ENCODE measurements at places on chromosomes 6 and 20. TPM values are rescaled to one million over a fixed set of nuclear protein-coding genes. Genes with fewer than 3 reads are reported as not detected.

- DNase-seq, result no peak
Measured at GRCh38 chr20:37734228-37734985, 40.6 kb downstream of the CTNNBL1 start.

ADGRB3 gene
- polyA plus RNA-seq, result not detected

DNA sequence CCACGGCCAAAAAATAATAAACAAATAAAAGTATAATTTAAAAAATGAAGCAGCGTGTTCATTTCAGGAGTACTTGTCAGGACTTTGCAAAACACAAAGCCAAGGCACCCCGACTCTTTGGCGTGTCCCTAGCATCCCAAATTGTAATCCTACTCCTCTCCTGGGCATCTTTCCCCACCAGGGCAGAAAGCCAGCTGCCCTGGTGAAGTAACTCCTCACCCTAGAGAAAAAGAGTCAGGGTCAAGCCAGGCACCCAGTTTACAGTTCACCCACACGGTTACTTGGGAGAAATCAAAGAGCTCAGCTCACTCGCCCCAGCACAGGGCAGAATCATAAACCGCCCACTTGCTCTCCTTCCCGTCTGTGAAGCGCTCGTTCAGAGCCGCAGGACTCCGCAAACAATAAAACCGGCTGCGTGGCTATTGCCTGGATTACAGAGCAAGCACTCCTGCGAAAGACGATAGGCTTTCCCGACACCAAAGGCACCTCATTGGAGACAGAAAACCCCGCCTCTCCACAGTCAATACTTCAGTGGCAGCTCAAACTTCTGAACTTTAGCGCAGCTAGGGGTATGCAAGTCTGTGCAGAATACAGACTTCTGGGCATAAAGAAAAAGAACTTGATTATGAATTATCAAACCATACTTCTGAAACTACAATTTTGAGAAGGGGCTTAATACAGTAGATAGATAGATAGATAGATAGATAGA lies 73.0 kb upstream of the NHSL1 start:
- DNase-seq, result no peak

DNA sequence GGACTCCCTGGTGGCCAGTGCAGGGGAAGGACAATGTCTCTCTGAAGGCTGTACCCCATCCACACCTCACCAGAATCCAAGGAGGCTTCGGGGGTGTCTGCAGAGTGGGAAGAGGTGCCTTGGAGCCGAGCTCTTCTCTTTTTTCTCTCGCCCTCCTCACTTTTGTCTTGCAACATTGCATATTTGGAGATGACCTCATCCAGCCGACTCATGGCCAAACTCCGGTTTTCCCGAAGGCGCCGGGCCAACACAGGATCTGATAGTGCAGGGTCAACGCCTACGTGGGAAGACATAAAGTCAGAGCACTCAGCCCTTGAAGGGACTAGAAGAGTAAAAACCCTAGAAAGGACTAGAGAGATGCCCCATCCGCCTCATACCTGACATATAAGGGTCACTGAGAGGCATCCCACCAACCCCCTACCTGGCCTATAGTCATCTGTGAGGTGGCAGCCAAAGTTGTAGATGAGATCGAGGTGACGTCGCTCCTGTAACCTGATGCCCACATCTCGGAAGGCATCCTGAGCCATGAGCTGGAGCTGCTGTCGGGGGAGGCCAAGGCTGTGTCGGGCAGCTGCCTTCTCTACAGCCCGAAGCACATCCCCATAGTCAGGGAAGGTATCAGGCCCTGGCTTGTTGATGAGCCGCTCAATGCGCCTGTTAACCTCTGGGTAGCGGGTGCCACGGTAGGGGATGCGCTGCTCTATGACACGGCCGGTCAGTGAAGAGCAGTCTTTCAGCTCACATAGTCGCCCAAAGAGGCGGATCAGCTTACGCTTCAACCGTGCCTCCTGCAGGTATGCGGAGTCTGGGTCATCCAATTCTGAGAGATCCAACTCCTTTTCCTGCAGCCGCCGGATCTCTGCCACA lies 3.0 kb upstream of the ZBTB22 start:
- DNase-seq, result no peak

DNA sequence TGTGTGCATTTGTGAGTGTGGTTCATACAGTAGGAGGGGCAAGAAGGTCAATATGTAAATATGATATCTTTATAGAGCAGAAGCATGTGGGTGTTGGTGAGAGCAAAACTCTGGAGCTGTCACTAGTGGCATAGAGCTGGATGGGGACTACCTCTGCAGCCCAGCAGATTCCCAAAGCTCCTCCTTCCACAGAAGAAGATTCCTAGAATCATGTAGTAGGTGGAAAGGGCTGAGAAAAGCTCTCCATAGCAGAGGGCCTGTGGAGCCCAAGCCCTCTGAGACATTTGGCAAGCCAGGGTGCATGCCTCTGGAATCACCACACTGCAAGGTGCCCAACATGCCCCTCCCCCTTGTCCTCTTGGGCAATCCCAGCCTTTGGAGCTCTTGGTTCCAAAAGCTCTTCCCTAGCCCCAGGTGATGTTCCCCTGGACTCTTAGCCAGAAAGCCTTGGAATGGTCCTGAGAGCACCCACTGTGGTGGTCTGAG lies 233.2 kb downstream of the LRFN2 start:
- no peak for DNase-seq

DNA sequence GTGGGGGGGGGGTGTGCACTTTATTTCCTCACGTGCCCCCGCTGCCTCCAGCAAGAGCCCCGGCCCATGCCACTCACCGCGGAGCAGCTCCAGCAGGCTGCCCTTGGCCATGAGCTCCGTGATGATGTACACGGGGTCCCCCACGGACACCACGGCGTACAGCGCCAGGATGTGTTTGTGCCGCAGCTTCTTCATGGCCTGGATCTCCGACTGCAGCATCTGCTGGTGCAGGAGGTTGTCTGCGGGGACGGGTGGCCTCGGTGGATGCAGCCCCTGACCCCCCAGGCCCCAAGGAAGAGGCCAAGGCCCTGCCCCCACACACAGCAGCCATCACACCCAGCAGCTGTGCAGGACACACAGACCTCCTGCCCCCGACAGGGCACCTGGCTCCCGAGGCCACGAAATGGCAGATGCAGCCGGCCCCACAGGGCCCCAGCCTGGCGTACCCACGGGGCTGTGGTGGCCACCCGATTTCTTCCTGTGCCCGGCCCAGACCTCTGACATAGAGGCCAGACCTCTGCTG lies 4.7 kb downstream of the PTK6 start:
- DNase-seq, result no peak

DNA sequence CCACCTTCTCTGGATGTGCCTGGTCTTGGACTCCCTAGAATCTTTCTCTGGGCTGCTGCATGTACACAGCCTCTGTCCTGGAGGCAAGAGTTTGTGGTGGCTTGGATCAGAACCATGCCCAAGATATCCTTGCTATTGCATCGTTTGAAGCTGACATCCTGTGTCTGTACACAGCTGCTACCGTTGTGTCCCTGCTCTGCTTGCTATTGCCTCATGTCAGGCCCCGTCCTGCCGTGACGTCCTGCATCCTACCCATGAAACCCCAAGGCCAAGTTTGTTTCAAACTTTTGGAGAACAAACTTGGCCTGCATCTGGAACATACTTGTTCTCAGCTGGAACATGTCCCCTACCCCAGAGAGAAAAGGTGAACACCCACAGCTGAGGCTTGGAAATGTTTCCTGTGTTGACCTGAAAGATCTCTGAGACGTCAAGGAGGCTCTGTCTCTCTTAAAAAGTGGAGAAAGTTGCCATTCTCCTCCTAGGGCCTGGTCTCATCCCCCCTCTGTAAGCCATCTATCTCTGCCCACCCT lies 78.1 kb downstream of the HFE start:
- DNase-seq, result no peak

GRCh38 chr6:455006-455585 lies 63.5 kb downstream of the IRF4 start:
- DNase-seq, result no peak

DNA sequence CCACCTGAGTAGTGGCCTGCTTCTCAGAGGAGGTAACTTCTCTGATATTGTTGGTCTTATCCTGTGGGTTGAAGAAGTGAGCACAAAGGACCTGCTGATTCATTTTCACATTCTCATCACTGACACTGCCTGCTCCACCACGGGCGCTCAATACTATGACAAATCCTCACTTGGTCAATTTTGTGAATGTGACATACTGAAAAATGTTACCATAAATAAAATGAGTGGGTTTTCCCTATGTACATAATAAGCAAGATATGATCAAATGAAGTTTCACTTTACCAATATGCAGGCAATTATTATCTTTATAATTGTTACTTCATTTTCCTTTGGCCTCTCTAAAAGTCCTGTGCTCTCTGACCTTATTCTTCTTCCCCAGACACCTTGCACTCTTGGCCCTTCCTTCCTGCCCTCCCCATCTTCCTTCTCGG lies 71.5 kb upstream of the RIPOR2 start:
- no peak for DNase-seq

- peak; percentile 59 for DNase-seq
Measured at GRCh38 chr20:41173161-41173721, 35.9 kb downstream of the PLCG1 start.

OXT gene
- polyA plus RNA-seq, result not detected

Measured in naive B cell (primary cell).